Activated T-cell treated with anti-CD3 and anti-CD28 coated beads, Interleukin-2, amount 50 U/mL, for 4 hours (primary cell): ENCODE measurements at places on chromosomes 12 and 14.

- no peak for DNase-seq
These were observed 284.5 kb upstream of the E2F7 start for GRCh38 chr12:77349689-77350370.

- no peak for DNase-seq
These were observed 400 bp upstream of the PRIMA1 start for GRCh38 chr14:93788543-93789227.

GRCh38 chr12:111171345-111171744, 197.6 kb downstream of the PHETA1 start:
- DNase-seq: no peak

DNA sequence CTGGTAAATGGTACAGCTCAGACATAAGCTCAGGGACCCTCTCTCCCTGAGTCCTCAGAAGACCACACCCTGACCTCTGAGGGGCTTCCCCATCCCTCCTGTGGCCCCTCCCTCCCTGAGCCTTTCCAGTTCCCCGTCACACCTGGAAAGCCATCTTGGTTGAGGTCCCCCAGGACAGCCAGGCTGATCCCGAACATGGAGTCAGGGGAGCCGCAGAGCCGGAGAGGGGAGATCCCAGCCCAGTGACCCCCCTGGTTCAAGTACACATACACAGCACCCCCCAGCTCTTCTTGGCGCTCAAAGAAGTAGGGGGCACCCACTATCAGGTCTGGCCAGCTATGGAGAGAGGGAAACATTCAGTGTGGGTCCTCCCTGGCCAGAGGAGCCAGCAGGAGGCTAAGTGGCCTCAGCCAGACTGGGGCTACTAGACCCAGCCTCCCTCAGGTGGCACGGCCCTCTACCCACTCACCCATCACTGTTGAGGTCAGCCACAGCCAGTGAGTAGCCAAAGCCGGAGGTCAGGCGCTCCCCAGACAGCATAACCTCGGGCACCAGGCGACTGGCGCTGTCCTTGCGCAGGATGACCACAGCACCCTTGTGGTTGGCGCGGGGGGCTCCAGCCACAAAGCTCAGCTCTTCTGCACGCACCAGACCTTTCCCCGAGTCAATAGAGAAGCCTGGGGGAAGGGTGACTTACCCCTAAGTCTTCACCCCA, 9.3 kb downstream of the ITGA7 start:
- no peak for DNase-seq

DNA sequence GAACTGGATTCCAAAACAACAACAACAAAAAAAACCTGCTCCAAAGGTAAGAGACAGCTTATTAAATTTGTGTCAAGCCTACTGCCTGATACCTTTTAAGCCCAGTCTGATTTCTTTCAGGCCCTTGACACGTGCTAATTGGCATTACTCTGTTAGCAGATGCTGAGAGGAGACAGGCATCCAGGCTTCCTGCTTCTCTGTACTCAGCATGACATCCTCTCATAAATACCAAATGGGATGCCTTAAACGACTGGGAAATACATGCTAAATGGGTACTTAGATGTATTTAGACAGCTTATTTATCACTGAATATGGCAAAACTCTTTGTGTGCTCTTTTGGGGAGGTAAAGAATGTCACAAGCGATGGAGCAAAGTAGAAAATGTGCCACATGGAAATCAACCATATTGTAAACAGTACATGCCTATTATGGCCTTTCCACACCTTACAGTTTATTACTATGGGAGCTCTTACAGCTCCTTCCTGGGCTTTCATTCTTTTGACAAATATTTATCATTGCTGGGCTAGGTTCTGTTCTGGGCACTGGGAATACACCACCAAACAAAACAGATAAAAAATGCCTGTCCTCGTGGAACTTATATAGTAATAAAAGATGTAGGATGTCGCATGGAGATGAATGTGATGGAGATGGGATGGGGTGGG, 11.5 kb upstream of the PCED1B start:
- DNase-seq: no peak
